ENCODE measurements at places on chromosomes 12 and 14.

- no peak for DNase-seq
Measured at GRCh38 chr14:22391908-22392565, 197.0 kb downstream of the DAD1 start.

DNA sequence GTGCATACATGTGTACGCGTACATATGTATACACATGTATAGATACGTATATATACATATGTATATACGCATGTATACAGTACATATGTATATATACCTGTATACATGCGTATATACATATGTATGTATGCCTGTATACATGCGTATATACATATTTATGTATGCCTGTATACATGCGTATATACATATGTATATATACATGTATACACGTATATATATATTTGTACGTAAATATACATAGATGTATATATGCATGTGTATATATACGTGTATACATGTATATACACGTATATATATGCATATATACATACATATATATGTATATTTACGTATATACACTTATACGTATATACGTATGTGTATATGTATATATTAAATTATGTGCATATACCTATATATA lies 93.9 kb upstream of the ABCD2 start:
- DNase-seq: no peak

GRCh38 chr14:105927096-105928060 lies 401.0 kb downstream of the TMEM121 start:
- DNase-seq: no peak

GRCh38 chr12:14842315-14842714 lies 1.0 kb downstream of the ART4 start:
- DNase-seq: no peak

- no peak for DNase-seq
Measured at GRCh38 chr14:24098927-24099813, 5.1 kb downstream of the PCK2 start.

GRCh38 chr12:122062832-122063693 lies 15.5 kb upstream of the MLXIP start:
- DNase-seq: no peak

- DNase-seq: no peak
Measured at GRCh38 chr12:95990136-95990535, 6.0 kb downstream of the HAL start.

GRCh38 chr14:53954551-53955228 lies 1.9 kb downstream of the BMP4 start:
- DNase-seq: no peak

DNA sequence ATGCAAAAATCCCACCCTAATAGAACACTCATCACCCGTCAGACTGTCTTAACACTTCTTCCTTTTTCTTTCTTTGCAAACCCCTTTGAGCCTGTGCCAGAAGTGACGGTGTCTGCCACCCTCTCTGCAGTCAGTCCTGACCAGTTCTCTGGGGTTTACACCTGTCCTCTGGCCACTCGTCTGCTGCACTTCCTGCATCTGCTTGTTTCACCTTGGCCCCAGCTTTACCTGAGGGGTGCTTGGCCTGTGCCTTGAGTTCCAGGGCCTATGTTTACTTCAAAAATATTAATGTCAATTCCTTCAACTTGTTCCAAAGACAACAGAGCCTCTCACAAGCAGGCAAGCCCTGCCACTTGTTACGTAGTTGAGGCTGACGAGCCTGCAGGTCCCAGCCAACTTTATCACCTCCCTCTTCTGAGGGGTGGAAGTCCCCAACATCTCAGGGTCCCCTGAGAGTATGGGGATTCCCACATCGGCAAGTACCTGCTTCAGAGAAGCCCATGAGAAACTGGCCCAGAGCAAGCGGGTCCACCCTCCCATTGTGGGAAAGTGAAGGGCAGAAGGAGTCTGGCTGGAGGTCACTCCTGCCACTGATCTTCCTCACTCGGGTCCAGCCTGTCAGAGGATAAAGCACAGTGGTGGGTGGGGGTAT lies 205.4 kb downstream of the DAD1 start:
- DNase-seq: no peak

GRCh38 chr14:101315802-101316296 lies 245.4 kb upstream of the DIO3 start:
- no peak for DNase-seq

DNA sequence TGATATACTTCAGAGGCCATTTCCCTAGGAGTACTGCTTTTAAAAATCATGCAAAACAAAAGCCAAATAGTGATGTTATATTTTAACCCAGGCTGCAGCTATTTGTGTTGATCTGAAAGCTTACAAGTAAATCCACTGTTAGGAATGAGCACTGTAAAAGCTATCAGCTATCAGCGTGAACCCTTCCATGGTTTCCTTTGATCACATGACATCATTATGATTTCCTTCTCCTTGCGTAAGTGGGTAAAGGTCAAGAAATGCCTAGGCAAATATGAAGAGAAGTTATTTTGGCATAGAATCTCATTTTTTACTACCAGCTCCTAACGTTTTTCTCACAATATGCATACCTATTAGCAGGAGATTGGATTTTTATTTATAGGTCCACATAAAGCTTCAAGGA lies 48.6 kb upstream of the CATSPERB start:
- no peak for DNase-seq

DNA sequence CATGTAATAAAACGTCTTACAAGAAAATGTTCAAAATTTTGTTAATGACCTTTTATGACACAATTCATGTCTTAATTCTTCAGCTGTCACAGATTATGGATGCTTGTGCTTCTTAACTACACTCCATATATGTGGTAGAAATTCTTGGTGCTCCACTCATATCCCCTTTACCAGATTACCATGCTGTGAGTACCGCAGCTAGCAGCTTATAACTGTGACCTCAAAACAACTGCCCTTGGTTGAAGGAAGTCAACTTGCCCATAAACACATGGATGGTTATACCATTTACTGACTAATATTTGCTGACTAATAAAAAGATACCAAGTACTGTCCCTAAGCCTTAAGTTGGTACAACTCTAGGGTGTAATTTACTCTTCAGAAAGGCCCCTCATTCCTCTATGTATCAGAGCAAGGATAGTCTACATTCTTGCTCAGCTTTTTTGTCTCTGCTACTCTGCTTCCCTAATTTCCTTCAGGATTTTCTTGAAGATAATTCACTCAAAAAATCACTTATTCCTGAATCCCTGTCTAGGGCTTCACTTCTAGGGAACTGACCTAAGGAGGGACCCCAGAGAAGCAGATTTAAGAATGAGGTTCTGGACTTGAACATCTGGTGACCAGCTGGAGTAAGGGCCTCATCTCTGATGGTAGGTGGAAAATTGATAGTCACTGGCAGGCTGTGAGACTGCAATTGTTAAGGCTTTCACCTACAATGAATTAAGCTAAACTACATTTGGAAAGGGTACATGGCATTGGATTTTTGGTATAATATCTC lies 152.3 kb downstream of the SLC6A15 start:
- DNase-seq: no peak

- no peak for DNase-seq
Measured at GRCh38 chr12:41514907-41515306, 326.8 kb downstream of the PDZRN4 start.

GRCh38 chr12:22527999-22528398 lies 16.3 kb downstream of the C2CD5 start:
- DNase-seq: no peak

- DNase-seq: no peak
Measured at GRCh38 chr14:29857551-29857950, 70.1 kb downstream of the PRKD1 start.

GRCh38 chr14:37864861-37865718 lies 269.7 kb downstream of the TTC6 start:
- no peak for DNase-seq

DNA sequence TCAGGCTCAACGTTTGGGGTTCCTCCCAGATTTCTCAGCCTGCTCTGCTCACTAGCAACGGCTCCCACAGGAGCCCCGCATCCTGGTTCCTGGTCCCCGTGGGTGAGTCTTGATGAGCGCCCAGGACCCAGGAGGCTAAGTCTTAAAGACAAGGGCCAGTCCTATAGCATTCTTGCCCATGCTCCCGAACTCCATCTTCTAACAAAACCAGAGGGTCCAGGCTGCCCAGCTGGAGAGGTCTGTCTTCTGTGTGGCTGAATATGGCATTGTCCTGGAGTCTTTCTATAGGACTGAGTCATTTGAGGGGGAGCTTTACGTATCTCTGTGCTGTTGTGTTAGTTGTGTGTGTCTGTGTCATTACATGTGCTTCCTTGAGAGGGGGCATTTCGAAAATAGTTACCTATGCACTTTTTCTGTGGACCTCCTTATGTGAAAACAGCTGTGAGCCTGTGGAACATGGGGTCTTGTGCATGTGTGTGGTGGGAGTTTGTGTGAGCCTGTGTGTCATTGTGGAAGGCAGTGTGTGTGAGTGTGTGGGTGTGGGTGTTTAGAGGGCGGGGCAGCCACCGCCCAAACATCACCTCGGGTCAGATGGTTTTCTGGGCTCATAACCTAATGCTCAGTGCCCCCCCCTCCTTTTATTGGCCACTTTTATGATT lies 9.1 kb upstream of the TBX5 start:
- DNase-seq: no peak

GRCh38 chr12:69467366-69467765 lies 2.8 kb upstream of the FRS2 start:
- DNase-seq: no peak

GRCh38 chr14:61110316-61111082 lies 129.5 kb downstream of the SLC38A6 start:
- DNase-seq: no peak

DNA sequence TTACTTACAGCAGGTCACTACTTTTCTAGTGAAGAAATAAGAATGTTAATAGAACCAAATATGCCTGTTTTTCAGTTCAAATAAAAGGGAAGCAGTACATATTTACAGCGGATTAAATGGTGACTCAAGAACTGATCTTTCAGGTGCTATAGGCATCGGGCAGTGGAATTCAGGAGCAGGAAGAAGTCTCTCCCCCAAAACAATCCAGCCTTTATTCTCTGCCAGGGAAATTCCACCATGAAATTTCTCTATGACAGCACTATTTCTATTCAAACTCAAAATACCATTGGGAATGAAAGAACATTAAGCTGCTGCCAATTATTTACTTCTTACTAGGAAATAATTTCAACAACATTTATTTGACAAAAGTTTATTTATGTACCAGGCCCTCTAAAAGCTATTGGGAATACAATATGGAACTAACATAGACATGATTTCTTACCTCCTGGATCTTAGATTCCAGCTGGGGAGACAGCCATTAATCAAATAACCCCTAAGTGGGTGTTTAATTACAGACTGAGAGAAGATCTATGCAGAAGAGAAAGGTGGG lies 60.3 kb upstream of the KRR1 start:
- DNase-seq: no peak

DNA sequence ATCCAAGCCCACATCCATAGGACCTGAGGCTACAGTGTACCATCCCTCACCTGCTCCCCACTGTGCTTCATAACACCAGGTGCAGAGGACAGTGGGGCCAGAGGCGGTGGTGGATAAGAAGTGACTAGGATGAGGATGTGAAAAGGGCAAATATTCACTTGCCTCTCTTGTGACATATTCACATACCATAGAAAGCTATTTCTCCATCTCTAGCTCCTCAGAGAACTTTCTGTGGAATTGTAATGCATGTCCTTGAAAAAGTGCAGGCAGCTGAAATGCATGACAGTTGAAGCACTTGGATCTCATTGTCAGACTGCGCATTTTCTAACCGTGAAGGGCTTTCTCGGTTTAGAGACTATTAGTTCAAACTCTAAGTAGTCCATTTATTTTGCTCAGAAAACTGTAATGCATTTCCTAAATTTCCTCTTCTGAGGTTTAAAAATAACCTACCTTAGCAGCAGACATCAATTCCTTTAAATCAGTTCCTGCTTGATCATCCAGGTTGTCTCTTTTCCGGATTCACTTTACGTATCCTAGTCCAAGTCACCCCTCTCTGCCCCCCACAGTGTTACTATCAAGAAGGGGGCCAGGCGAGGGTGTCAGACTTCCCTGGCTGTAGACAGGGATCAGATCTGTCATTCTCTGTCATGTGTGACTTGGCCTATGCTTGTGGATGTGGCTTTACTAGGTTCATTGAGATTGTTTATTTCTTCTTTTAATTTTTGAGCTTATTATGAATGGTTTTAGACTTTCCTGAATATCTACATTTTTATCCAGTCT lies 984.0 kb upstream of the TMEM132C start:
- no peak for DNase-seq

- DNase-seq: no peak
Measured at GRCh38 chr14:41650802-41651201, 44.1 kb downstream of the LRFN5 start.

GRCh38 chr12:13472690-13473089 lies 276.2 kb downstream of the EMP1 start:
- DNase-seq: no peak

DNA sequence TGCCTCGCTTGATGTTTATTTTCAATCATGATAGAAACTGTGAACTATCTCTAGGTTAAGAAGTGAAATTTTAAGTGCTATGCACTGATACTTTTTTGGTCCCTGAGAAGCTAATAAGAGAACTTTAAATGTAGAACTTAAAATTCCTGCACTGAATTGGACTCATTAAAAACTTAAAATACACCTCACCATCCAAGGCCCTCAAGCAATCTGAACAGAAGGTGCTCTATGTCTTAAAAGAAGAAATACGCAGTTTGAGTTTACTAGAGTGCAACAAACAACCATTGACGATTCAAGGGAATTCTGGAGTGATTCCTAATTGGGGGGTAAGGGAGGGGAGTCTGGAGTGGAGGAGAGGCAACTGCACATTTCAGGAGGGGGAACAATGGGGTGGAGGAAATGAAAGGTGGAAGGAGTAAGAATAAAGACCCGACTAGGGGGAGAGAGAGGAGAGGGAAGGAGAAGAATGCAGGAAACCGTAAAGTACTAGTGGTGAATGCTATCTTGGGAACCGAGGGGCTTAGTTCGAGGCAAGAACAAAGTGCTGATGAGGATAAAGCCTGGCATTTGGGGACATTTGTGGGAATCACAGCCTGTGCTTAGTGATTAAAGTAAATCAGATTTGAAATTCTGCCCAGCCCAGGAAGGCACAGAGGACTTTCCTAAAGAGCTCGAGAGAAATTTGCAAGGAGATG lies 389.7 kb downstream of the AACS start:
- DNase-seq: no peak

DNA sequence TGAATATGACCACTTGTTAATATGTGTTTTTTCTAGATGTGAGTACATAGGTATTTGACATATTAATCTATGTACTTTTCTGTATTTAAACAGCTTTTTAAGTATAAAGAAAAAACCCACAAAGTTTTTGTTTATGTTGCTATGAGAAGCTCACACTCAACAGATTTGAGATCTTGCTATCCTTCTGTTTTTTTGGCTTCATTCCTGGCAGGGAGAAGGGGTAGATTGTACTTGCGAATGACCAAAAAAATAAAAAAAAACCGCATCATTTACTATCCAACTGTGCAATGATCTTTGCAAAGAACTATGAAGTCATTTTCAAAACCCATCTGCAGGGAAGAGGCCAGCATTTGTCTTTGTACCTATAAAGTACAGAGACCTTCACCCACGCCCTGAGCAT lies 28.4 kb upstream of the TBX5 start:
- no peak for DNase-seq
